HepG2 (cell line): ENCODE measurements at places on chromosomes 7 and 10. TPM values are rescaled to one million over a fixed set of nuclear protein-coding genes. Genes with fewer than 3 reads are reported as not detected.

The ADRA2A gene
- total RNA-seq: not detected in 2 replicates

GRCh38 chr10:69973678-69974077, 79.0 kb upstream of the MACROH2A2 start:
- H3K27me3 ChIP-seq: peaks cover 30% of the 10 kb centered on the region; the same call in 2 of the 3 replicates
- peaks cover 12% of the 10 kb centered on the region for H3K4me1 ChIP-seq
- no peak overlapping the region for H3K4me3 ChIP-seq
- H3K27ac ChIP-seq: no peak overlapping the region
- DNase-seq: no peak

GRCh38 chr10:44374155-44374554, 10.7 kb downstream of the CXCL12 start:
- H3K4me1 ChIP-seq: no peaks in the 10 kb centered on the region
- H3K27ac ChIP-seq: no peak overlapping the region
- DNase-seq: no peak
- no peak overlapping the region for H3K4me3 ChIP-seq
- no peaks in the 10 kb centered on the region for H3K36me3 ChIP-seq
- no peaks in the 10 kb centered on the region; the same call in none of the 2 replicates for H3K27me3 ChIP-seq

DNA sequence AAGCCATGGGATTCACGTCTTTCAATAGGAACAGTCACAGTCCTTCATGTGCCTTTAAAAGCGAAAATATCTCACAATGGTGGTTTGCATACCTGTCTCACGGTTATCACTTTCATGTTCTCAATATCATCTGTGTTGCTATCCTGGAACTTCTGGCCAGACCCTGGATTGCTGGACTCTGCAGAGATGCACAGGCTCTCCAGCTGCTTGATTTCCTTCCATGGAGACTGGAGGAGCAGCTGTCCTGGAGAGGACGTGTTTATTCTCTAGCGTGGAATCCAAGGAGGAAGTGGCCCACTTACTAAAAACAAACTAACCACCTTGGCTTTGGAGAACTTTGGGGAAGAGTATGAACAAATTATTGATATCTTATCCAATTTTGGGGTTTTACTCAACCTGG, 16.5 kb downstream of the BTBD16 start:
- peaks cover 8% of the 10 kb centered on the region for H3K27me3 ChIP-seq
- DNase-seq: no peak
- H3K36me3 ChIP-seq: no peaks in the 10 kb centered on the region
- H3K27ac ChIP-seq: no peak overlapping the region
- H3K4me3 ChIP-seq: no peak overlapping the region

- H3K27ac ChIP-seq: no peak overlapping the region
- no peak for DNase-seq
- no peaks in the 10 kb centered on the region for H3K4me1 ChIP-seq
- no peak overlapping the region for H3K4me3 ChIP-seq
These were observed 43.1 kb upstream of the DDC start for GRCh38 chr7:50608196-50608906.

- no peaks in the 10 kb centered on the region for H3K27me3 ChIP-seq
- H3K4me3 ChIP-seq: no peak overlapping the region
- H3K27ac ChIP-seq: no peak overlapping the region
- no peak for DNase-seq
These were observed 67.9 kb upstream of the SRRM3 start for GRCh38 chr7:76133839-76134238.

The CCL24 gene
- not detected in 2 replicates for total RNA-seq

GRCh38 chr10:16952610-16953009, 135.4 kb upstream of the RSU1 start:
- no peak overlapping the region for H3K4me3 ChIP-seq
- no peaks in the 10 kb centered on the region for H3K27me3 ChIP-seq
- no peaks in the 10 kb centered on the region for H3K36me3 ChIP-seq
- H3K4me1 ChIP-seq: no peaks in the 10 kb centered on the region
- DNase-seq: no peak

The FAM20C gene
- 14.5 and 19.9 TPM in 2 replicates for total RNA-seq

- H3K27me3 ChIP-seq: no peaks in the 10 kb centered on the region
- no peak overlapping the region for H3K27ac ChIP-seq
- no peaks in the 10 kb centered on the region for H3K4me1 ChIP-seq
- H3K4me3 ChIP-seq: no peak overlapping the region
These were observed 462.3 kb downstream of the PHTF2 start for GRCh38 chr7:78260826-78261225.

DNA sequence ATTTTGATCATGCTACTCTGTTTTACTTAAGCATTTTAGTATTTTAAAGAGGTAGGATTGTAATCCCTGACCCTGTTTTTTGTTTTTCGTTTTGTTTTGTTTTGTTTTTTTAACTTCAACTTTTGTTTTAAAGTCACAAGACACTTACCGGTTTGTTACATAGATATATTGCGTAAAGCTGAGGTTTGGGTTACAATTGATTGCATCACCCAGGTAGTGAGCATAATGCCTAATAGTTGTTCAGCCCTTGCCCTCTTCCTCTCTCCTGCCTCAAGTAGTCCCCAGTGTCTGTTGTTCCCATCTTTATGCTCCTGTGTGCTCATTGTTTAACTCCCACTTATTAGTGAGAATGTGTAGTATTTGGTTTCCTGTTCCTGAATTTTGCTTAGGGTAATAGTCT, 93.1 kb upstream of the TEX47 start:
- H3K27me3 ChIP-seq: no peaks in the 10 kb centered on the region
- no peaks in the 10 kb centered on the region for H3K4me1 ChIP-seq
- no peak for DNase-seq
- H3K27ac ChIP-seq: no peak overlapping the region

The PKD2L1 gene
- 0.07 and 0.31 TPM in 2 replicates for total RNA-seq

DNA sequence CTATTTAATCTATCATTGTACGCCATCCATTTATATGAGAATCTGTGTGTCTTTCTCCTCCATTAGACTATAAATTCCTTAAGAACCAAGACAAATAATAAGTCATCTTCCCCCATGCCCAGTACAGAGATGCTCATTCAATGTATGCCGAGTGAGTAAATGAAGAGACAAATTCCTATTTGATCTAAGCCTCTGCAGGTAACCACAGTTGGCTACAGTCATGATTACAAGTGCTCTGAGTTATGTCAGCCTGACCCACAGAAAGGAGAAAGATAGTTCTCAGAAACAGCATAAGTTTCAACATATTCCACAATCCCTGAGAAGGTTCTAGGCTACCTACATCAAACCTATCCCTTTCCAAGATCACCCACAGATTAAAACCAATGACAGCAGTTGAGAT, 46.1 kb downstream of the MPP7 start:
- no peaks in the 10 kb centered on the region; the same call in 1 of the 2 replicates for H3K4me1 ChIP-seq
- H3K27ac ChIP-seq: no peak overlapping the region
- no peaks in the 10 kb centered on the region for H3K36me3 ChIP-seq
- no peaks in the 10 kb centered on the region for H3K27me3 ChIP-seq
- DNase-seq: no peak
- H3K4me3 ChIP-seq: no peak overlapping the region

- DNase-seq: no peak
- no peaks in the 10 kb centered on the region for H3K4me1 ChIP-seq
- H3K27me3 ChIP-seq: no peaks in the 10 kb centered on the region
- no peak overlapping the region for H3K4me3 ChIP-seq
- no peak overlapping the region for H3K27ac ChIP-seq
These were observed 513.4 kb downstream of the ANKRD7 start for GRCh38 chr7:118737935-118738334.

GRCh38 chr7:26381476-26382353, 90.1 kb downstream of the SNX10 start:
- H3K4me1 ChIP-seq: no peaks in the 10 kb centered on the region
- peaks cover 3% of the 10 kb centered on the region; the same call in 2 of the 3 replicates for H3K27me3 ChIP-seq
- H3K27ac ChIP-seq: no peak overlapping the region
- no peak for DNase-seq

DNA sequence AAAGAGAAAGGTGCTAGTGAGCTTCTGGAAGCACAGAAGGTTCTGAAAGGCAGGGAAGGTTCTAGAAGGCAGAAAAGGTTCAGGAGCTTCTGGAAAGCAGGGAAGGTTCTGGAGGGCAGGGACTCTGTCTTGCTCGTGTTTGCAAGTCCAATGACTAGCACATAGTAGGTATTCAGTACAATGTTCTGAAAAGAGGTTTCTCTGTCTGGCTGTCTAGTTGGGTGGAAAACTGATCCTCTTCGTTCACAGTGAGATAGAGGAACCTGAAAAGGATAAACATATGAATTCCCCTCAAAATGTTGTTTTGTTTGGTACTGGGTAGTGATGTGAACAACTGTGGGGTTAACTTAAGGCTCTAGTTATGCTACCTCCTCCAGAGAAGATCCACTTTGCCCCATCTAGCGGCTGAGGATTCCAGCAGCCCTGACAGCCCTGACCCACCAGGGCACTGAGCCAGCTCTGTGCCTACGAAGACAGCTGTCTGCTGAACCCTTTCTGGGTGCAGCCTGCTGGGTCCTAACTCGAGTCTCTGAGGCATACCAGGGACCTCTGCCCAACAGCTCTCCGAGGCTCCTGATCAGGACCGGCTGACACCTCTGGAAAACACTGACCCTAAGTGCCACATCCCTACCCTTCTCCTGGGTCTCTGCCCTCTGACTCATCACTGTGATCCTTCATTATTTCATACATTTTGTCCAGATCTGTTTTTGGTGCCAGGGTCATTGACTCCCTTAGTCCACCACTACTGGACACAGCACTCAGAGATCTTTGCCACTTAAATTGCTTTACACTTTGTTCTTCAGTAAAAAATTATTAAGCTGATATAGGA, 15.4 kb downstream of the PTPRN2 start:
- H3K4me3 ChIP-seq: no peak overlapping the region
- H3K4me1 ChIP-seq: peaks cover 31% of the 10 kb centered on the region
- H3K36me3 ChIP-seq: no peaks in the 10 kb centered on the region
- no peaks in the 10 kb centered on the region for H3K27me3 ChIP-seq
- H3K27ac ChIP-seq: no peak overlapping the region

DNA sequence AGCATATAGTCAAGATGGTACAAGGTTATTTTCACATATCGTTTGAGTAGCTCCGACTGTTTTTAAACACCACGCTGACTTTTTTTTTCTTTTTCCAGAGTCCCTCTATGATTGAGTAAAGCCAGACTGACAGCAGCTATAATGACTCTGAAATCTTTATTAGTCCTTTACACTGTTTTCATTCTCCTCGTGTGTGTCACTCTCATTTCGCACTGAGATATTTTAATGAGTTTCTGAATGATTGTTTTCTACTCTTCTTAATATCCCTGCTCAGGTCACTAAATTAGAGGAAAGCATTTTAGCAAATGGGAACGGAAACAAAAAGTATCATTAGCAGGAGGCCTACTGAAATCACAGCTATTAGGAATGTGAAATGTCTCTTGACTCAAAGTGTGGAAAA, 162.3 kb upstream of the MTPN start:
- no peak overlapping the region for H3K27ac ChIP-seq
- no peaks in the 10 kb centered on the region for H3K36me3 ChIP-seq
- no peaks in the 10 kb centered on the region for H3K4me1 ChIP-seq
- H3K27me3 ChIP-seq: no peaks in the 10 kb centered on the region; the same call in 2 of the 3 replicates
- H3K4me3 ChIP-seq: no peak overlapping the region
